ENCODE measurements at places on chromosomes 1 and 21. TPM values are rescaled to one million over a fixed set of nuclear protein-coding genes. Genes with fewer than 3 reads are reported as not detected.

GRCh38 chr1:202844259-202844658 lies 33.5 kb downstream of the PCAT6 start:
- no peak overlapping the region for H3K27ac ChIP-seq
- no peaks in the 10 kb centered on the region for H3K36me3 ChIP-seq
- no peak for DNase-seq

DNA sequence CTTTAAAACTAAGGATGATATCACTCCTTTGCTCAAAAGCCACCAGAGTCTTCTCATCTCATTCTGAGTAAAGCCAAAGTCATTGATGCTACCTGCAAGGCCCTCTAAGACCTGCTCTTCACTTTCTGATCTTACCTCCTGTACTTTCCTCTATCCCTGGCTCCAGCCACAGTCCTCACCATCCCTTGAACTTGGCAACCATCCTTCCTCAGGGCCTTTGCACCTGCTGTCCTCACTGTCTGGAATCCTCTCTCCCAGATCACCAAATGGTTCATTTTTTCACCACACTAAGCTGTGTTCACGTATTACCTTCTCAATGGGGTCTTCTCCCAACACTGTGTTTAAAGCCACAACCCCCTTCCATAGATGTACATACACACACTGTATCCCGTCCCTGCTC lies 4.3 kb upstream of the PHLDA3 start:
- H3K27ac ChIP-seq = no peak overlapping the region
- peaks cover 43% of the 10 kb centered on the region for H3K27me3 ChIP-seq
- no peak overlapping the region for H3K4me3 ChIP-seq
- no peaks in the 10 kb centered on the region for H3K4me1 ChIP-seq
- H3K36me3 ChIP-seq = no peaks in the 10 kb centered on the region

- DNase-seq = no peak
- no peak overlapping the region for H3K4me3 ChIP-seq
- H3K36me3 ChIP-seq = no peaks in the 10 kb centered on the region
- H3K27ac ChIP-seq = no peak overlapping the region
Observed at GRCh38 chr1:55466373-55466772, 251.2 kb upstream of the USP24 start.

DNA sequence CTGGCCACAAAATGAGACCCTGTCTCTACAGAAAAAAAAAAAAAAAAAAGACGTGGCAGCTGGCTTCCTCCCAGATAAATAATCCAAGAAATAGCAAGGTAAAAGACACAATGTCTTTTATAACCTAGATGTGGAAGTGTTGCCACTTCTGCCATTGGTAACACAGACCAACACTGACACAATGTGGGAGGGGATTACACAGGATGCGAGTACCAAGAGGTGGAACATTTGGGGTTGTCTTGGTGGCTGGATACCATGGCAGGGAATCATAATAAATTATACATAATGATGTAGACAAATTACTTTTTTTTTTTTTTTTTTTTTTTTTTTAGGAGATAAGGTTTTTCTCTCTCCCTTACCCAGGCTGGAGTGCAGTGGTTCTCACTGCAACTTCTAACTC lies 6.0 kb upstream of the NEXN start:
- H3K27ac ChIP-seq = no peak overlapping the region
- H3K36me3 ChIP-seq = no peaks in the 10 kb centered on the region
- no peak for DNase-seq
- H3K27me3 ChIP-seq = peaks cover 7% of the 10 kb centered on the region

DNA sequence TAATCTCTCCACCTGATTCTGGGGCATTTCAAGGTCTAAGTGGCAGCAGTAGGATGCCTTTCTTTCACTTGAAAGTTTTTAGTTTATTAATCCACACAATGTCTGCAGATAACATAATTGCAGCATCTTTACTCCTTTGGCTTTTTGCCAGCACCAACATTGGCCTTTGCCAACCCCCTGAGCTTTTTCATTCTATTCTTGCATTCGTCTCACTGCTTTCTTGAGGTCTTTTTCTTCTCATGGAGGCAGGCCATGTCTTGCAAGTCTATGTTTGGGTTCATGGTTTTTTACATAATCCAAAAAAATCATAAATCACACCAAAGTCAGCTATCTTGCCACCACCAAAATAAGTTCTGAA lies 30.4 kb upstream of the COG2 start:
- no peak for DNase-seq
- H3K27me3 ChIP-seq = peaks cover 13% of the 10 kb centered on the region
- H3K36me3 ChIP-seq = no peaks in the 10 kb centered on the region
- H3K27ac ChIP-seq = no peak overlapping the region

- H3K4me3 ChIP-seq = no peak overlapping the region
- peaks cover 14% of the 10 kb centered on the region for H3K27me3 ChIP-seq
- DNase-seq = no peak
- H3K36me3 ChIP-seq = no peaks in the 10 kb centered on the region
- H3K4me1 ChIP-seq = no peaks in the 10 kb centered on the region
Observed at GRCh38 chr1:55298167-55298894, 83.2 kb upstream of the USP24 start.

Gene PRRC2C
- total RNA-seq = 343 TPM

Gene APOBEC4
- total RNA-seq = not detected
